ENCODE measurements at places on chromosomes 1 and 21. TPM values are rescaled to one million over a fixed set of nuclear protein-coding genes. Genes with fewer than 3 reads are reported as not detected.

SLC2A5 gene
- 0.56 TPM for polyA plus RNA-seq

DNA sequence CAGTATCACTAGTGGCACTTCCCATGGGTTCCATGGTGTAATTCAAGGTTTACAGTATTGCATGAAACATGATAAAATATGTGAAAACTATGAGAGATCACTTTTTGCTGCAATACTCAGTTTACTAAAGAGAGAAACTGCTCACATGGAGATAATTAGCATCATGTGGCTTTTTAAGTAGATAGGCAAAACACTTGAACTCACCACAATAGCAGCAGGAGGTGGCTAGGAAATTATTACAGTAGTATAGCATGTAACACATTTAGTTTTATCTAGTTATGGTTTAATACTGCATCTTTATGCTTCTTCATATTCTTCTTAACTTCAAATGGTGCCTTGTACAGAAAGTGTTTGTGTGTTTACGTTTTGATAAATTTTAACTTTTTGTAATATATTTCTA lies 698.5 kb upstream of the BRINP3 start:
- no peak for DNase-seq

- no peak for DNase-seq
Observed at GRCh38 chr1:81730881-81731280, 69.9 kb upstream of the ADGRL2 start.

TNNI3K gene
- 1.1 TPM for polyA plus RNA-seq

GRCh38 chr1:234617986-234618736 lies 8.2 kb upstream of the IRF2BP2 start:
- DNase-seq, result no peak

RHEX gene
- polyA plus RNA-seq, result 3.6 TPM

DNA sequence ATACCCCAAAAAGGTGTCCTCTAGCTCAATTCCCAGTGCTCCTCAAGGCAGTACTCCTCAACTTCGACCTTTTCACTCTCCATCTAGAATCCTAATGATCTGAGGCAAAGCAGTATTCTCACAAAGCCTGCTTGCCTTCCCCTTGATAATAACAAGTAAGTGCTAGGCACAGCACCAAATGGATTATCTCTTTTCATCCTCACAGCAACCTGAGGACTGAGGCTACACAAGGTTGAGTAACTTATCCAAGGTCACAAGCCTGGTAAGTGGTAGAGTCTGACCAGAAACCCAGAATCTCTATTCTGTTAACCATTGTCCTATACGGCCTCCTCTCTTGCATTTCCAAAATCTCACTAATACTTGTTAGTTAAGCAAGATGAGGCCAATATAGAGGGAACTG lies 5.1 kb downstream of the SYDE2 start:
- no peak for DNase-seq
